ENCODE measurements at places on chromosomes 3 and 15.

DNA sequence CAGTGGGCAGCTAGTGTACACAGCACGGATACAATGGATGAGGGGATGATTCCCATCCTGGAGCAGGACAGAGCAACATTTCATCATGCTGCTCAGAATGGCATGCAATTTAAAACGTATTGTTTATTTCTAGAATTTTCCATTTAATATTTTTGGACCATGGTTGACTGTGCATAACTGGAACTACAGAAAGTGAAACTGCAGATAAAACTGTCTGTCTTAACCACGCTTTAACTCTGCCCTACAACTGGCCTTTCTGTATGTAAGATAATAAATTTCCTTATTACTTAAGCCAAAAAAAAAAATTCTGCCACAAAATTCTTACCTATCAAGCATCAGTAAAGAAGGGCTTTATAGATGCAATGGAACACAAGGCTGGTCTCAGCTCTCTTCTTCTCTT is 33.4 kb downstream of the AP3S2 start:
- no peak for DNase-seq

- no peak for DNase-seq
Observed at GRCh38 chr3:72442759-72443158, 405.5 kb downstream of the SHQ1 start.

DNA sequence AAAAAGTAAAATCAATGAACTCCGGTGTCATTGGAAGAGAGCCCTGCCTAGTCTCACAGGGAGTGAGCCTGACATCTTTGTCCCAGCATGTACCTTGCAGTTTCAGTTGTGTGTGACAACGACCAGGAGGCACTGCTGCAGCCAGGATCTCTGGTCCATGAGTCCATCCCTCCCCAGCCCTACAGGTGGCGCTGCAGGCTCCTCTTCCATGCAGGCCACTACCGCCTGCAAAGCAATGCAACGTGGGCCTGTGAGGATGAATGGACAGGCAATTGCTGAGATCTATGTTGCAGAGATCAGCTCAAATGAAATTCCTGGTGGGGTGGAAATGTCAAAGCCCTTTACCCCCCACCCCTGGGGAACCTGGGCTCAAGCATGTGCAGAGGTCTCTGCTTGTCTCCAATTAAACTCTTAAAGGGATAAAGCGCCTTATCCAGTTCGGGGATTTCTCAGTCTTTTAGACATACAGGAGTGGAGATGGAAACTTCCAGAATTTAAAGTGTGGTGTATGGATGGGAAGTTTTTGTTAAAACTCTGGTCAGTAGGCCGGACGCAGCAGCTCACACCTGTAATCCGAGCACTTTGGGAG is 35.8 kb downstream of the TKT start:
- peak; percentile 52 for DNase-seq

- no peak for DNase-seq
Observed at GRCh38 chr15:27894645-27895044, 204.5 kb downstream of the OCA2 start.

- no peak for DNase-seq
Observed at GRCh38 chr3:167739190-167739810, 3.8 kb downstream of the SERPINI1 start.

- no peak for DNase-seq
Observed at GRCh38 chr3:120554812-120555606, 41.1 kb upstream of the NDUFB4 start.

DNA sequence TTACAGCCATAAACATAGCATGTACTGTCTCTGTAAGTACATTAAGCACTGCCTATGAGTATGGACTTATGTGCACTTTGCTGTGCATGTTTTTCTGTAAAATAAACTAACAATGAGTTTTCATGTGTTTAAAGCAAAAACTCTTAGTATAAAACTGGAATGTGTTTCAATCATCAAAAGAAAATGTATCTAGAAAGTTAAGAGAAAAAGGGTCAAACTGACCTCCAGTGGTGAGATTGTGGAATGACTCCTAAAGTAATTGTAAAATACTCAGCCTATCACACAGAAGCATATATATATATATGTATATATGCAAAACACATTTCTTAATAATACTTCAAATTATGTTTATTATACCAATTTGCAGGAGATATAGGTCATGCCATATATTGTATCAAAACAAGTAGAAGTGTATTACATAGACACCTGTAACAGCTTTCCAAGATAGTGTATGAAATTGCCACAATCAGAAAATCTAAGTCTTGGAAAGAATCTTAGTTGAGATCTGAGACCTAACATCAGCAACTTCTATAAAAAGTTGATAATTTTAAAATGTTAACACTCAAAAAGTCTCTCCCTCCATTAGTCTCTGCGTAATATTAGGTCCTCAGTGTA is 199.6 kb downstream of the FMN1 start:
- peak; percentile 20 for DNase-seq

DNA sequence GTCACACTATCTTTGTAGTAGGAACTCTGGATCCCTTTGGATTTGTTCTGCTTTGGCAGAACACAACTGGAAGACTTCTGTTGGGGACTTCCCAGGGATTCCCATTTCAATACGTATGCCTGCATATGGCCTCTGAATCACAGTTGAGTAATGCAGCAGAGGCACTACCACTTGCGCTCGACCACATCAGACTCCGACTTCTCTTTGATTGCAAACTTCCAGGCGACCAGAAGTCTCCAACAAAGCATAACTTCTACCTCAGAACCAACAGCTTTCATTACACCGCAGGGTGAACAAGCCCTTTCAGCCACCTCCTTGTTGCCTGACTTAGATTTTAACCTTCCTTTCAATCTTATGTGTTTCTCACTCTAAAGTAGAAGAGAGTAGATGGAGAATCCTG is 924.4 kb downstream of the IGSF11 start:
- DNase-seq: no peak

DNA sequence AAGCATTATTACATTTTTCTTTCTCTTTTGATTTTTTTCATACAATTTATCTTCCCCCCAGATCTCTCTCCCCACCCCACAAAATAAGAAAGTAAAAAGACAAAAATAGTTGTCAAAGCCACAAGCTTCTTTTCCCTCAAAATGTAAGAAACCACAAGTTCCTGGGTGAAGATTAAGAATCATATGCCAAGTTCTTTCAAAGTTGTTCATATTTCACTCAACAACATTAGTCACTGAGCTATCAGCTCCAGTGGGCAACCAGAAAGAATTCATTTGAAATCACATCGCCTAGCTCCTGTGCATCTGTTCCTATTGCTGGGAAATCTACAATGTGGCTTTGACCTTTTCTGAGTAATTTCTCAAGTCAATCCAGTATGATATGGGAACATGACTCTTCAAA is 681.6 kb upstream of the ARPP21 start:
- DNase-seq: no peak

Measured in Panc1 (cell line).